ENCODE measurements at places on chromosomes 11 and 22.

- no peak for DNase-seq
These were observed 29.0 kb downstream of the NECTIN1 start for GRCh38 chr11:119700030-119700429.

GRCh38 chr11:128488471-128488870, 98.9 kb downstream of the ETS1 start:
- peak; percentile 30 for DNase-seq

GRCh38 chr11:67667490-67668191, 6.8 kb downstream of the ALDH3B2 start:
- no peak for DNase-seq

GRCh38 chr11:69310351-69310750, 16.4 kb downstream of the MYEOV start:
- no peak for DNase-seq

DNA sequence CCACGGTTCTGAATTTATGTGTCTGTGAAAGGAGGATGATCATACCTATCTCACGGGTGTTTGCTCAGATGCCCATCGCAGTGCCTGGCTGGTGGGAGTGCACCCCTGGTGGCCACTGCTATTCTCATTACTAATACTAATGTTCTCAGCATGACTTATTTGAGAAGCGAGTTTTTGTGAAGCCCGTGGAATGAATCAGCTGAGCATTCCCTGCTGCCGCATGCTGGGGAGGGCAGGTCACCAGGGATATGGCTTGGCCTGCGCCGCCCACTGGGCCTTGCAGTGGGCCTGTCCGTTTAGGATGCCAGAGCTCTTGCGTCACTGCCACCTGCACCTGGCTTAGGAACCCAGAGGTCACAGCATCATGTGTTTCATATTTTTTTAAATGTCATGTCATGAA, 16.9 kb downstream of the CTTN start:
- DNase-seq: no peak

GRCh38 chr11:107567739-107568335, 2.3 kb upstream of the ALKBH8 start:
- DNase-seq: no peak

DNA sequence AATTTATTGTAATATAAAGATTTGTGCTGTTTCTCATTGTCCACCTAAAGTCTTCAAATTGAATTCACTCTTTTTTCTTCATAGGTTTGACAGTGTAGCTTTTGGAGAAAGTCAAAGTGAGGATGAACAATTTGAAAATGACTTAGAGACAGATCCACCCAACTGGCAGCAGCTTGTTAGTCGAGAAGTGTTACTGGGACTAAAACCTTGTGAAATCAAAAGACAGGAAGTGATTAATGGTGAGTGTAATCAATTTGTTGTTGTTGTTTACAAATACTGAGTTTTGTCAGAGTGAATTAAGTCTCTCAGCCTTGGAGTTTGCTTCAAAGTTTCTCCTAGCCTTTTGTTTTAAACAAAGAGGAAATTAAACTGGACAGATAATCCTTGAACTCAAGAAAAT, 53.6 kb upstream of the GRIK4 start:
- DNase-seq: no peak

GRCh38 chr22:46007848-46008261, 30.9 kb upstream of the WNT7B start:
- DNase-seq: no peak

- DNase-seq: no peak
These were observed 42.5 kb downstream of the GALNT18 start for GRCh38 chr11:11579012-11579988.

- no peak for DNase-seq
These were observed 26.0 kb upstream of the TCF20 start for GRCh38 chr22:42296381-42296853.

DNA sequence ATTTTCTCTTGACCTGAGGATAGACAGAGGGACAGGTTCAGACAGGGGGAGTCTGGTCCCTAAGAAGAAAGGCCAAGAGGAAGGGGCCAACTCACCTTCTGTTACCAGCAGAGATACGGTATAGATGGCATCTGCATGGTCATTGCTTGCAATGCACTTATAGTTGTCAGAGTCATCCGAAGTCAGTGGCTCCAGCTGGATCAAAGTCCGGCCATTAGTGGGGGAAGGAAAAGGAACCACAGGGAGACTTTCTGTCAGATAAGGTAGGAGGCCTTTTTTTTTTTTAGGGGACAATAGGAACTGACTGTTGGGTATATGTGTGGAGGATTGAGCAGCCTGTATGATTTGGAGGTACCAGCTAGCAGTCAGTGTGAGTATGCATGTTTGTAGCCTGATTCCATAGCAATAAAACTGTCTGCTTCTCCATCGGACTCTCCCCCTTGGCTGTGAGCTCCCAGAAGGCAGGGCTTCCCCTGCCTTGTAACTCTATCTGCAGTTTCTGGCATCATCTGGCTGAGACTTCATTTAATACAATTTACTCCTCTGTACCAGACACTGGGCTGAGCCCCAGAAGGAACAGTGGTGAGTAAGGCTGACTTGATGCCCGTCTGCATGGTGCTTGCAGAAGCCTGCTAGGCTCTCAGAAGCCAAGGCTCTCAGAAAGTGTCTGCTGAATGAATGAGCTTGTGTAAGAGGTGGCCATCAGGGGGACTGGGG, 5.7 kb downstream of the IGSF22 start:
- DNase-seq: no peak

DNA sequence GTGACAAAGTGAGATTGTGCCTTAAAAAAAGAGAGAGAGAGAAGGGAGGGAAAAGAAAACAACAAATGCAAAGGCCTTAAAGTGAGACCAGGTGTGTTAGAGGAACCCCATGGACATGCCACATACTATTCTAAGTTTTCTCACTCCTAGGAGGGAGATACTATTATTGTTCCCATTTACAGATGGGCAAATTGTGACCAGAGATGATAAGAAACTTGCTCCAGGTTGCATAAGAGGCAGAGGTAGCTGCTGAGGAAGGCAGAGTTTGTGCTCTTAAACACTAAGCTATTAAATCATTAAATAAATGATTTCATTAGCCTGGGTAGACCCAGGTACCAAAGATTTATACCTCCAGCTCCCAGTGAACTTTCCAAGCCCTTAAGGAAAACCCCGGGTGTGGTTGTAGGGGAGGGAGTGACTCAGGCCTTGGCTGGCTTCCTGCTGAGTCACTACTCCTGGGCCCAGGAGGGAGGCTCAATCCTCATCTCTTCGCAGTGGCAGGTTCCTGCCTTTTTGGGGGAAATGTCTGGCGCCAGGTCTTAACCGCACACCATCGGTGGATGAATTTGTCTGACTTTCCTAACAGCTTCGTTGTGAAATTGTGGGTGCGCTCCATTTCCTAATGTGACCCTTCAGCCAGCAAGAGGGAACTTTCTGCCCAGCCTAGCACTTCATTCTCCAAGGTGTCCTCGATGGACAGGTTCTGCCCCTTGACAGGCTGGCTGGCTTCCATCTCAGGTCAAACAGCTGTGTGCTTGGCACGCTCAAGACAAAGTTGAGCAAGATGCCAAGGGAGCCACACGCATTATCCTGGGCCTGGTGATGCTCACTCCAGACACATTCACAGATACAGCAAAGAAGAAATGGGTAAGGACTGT, 33.4 kb upstream of the PTPRJ start:
- peak; percentile 98 for DNase-seq

DNA sequence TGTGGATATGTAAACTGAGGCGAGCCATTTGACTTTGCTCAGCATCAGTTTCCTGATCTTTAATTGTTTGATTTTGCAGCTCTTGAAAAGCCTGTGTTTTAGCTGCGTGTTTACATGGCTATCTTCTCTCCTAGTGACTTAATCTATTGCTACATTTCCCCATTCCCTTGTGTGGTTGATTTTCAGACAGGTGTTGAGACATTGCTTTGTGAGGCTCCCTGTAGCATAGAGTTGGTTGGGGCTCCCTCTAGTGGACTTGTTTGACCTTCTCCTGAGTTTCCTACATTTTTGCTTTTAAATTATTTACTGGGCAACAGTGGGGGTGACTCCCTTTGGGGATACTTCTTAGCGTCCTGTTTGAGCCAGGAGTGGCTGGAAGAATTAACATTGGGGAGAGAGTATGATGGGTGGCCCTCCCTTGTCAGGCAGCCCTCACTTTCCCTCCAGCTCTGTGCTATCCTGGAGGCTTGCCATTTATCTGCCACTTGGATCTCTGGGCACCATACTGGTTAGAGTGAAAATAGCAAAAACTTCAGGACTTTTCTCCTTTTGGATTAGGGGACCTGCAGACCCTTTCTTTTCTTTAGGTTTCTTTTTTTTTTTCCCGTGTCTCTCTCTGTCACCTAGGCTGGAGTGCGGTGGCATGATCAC, 9.2 kb upstream of the CBL start:
- peak; percentile 87 for DNase-seq

- DNase-seq: no peak
These were observed 15.1 kb downstream of the RCN1 start for GRCh38 chr11:32105871-32106560.

- DNase-seq: no peak
These were observed 50.3 kb downstream of the AMBRA1 start for GRCh38 chr11:46543564-46543963.

GRCh38 chr11:8759634-8760033, 77.0 kb downstream of the RPL27A start:
- DNase-seq: no peak

GRCh38 chr22:49803134-49803533, 24.5 kb downstream of the BRD1 start:
- no peak for DNase-seq

DNA sequence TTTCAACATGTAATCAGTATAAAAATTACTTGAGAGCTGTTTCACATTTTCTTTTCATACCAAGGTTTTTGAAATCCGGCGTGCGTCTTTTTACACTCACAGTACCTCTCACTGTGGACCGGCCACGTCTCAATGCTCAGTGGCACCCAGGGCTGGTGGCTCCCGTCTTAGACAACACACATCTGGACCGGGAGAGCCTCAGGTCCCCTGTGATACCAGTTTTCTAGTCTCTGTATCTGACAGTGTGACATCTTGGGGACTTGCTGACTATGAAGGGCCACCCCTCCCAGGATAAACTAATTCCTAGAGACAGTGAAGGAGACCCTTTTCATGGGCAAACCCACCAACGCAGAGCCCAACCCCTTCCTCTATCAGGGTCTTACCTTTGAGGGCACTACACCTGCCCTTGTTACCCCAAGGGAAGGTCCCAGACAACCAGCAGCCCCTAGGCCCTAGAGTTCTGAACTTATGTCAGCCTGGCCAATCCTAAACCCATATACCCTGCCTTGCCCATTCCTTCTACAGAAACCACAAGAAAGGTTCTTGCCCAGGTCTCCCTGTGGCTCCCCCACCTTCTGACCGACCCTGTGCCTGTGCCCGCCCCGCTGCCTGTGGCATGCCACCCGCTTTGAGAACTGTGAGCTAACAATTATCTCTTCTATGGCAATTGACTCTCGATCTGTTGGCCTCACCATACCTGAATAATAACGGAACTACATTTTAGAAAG, 6.1 kb upstream of the ASCL2 start:
- no peak for DNase-seq

GRCh38 chr11:77130763-77131513, 2.9 kb downstream of the MYO7A start:
- DNase-seq: no peak

DNA sequence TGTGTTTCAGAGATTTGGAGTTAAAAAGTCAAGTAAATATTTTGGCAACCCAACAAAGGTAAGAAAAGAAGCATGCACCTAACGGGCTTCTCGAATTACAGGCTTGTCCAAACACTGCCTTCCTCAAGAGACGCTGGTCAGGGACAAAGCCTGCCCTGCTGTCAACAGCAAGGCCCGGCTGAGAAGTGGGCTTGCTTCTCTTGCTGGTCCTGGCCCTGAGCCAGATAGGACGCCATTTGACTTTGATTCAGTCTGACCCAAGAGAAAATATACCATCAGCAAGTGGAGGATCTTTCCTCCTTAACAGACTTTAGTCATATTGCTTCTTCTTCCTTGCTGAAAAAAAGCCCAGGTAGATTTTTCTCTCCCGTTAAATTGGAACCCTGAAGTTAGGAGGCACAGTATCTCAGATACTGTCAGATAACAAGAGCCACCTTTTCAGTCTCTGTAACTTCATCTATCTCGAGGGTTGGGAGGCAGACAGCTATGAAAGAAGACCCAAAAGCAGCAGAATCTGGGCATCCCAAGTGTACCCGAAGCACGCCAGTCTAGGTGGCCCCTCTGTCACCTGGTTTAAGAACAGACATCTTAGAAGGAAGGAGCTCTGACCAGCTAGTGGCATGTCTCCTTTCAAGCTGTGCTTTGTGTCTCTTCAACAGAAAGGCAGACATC, 57.5 kb downstream of the C22orf31 start:
- no peak for DNase-seq

GRCh38 chr11:63737718-63738117, 30.9 kb downstream of the ZFTA start:
- DNase-seq: no peak

DNA sequence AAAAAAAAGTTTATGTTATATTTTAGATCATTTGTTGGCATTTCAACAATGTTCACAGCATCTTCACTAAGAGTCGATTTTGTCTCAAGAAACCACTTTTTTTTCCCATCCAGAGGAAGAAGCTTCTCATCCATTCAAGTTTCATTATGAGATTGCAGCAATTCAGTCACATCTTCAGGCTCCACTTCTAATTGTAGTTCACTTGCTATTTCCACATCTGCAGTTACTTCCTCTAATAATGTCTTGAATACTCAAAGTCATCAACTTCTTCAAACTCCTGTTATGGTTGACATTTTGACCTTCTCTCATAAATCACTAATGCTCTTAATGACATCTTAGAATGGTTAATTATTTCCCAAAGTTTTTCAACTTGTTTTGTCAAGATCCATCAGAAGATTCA, 61.3 kb upstream of the CHORDC1 start:
- DNase-seq: no peak

DNA sequence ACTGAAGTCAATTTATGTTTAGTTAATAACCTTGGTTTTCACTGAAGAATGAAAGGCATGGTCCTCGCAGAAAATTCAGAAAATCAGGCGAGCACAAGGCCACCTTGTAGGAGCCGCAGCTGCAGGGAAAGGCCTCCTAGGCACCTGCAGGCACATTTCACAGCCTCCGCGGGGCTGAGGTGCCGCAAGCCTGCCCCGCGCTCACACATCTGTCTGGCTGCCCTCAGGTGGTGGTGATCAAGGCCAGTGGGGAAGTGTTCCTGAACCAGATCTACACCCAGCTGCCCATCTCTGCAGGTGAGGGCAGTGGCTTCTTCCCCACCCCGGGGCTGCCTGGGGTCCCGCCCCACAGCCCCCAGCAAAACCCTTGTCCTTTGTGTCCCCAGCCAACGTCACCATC, 10.5 kb downstream of the MUC5AC start:
- no peak for DNase-seq

DNA sequence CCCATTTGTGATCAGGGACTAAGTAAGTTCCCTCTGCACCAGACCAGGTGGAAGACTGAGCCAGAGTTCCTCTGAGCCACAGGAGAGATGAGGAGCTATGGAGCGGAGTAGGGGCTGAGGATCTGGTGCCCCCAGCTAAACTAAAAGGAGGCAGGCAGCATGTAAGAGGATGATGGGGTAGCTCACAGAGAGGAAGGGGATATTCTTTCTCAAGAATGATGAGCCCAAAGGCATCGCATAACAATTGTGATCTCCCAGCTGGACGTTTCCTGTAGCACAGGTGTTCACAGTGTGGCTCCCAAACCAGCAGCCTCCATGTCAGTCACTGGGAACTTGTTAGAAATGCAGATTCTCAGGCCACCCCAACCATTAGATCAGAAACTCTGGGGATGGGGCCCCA, 24.4 kb downstream of the ADAMTS8 start:
- DNase-seq: no peak

Data from HL-60 (cell line).